HCT116 (cell line): ENCODE measurements at places on chromosomes 11 and 22.

- DNase-seq = no peak
Measured at GRCh38 chr11:15668718-15669117, 554.0 kb downstream of the INSC start.

DNA sequence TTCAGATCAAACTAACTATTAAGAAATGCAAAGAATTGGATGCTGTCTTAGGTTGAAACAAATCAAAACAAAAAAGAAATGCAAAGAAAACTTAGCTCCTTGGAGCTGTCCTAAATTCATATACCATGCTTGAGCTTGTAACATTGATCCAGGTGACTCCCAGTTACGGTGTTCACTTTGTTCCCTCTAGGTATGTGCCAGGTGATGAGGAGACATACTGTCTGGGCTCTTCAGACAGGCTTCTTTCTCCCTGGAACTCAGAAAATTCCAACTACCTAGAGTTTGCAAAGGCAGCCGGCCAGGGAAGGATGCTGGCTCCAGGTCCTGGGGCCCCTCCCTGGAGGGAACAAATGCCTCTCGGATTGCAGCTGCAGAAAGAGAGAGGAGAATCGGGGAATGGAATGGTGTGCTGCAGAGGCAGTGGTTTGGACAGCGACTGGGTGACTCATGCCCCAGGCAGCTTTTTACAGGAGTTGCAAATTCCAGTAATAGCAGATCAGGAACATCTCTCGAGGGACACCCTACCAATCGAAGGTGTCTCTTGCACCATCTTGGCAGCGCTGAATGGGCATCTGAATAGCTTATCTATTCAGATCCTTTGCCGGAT lies 12.3 kb upstream of the ASPHD2 start:
- DNase-seq = no peak

DNA sequence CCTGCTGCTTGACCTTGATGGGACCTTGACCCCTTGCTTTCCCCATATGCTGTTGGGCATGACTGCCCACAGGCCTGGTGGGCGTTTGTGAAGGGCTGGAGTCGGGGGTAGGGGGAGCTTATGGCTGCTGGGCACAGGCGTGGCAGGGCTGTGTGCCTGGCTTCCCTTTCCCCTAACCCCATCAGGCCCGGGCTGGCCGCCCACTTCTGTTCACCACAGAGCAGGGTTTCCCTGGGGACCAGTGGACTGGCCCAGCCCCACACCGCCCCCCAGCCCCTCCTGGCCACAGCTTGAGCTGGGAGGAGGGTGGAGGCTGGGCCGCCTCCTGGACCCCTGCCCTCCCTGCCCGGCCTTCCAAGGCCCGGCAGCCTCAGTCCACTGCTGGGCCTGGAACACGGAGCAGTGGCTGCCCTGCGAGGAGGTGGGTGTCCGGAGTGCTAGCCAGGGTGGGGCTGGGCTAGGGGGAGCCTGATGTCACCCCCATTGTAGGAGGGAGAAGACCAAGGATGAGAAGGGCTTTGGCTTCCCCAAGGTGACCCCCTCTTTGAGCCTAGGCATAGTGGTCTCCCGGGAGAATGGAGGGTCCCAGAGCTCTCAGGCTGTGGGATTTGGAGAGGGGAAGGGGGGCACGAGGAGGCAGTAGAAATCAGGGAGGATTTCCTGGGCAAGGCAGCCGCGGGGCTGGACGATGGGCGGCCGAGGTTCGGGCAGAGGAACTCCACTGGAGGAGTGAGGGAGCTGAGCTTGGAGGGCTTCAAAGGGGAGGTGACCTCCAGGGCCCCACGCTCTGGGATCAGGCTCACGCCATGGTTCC lies at the start of gene AIFM3:
Gene AIFM3, plus strand, starts transcription at position 373 of the 814 bp plus-strand sequence. CDS start 690 bp downstream, outside the sequence.
- DNase-seq = no peak

GRCh38 chr11:133957900-133958299 lies 1.1 kb upstream of the IGSF9B start:
- no peak for DNase-seq

- no peak for DNase-seq
Measured at GRCh38 chr11:73229321-73229895, 11.3 kb downstream of the P2RY2 start.

- no peak for DNase-seq
Measured at GRCh38 chr11:124670732-124671131, 2.8 kb downstream of the SIAE start.

GRCh38 chr22:24091551-24092420 lies 80.7 kb downstream of the CABIN1 start:
- no peak for DNase-seq

- DNase-seq = no peak
Measured at GRCh38 chr11:77660947-77661346, 23.4 kb upstream of the CLNS1A start.
